ACHN (cell line): ENCODE measurements at places on chromosomes 12 and 14.

- DNase-seq = no peak
These were observed 211.5 kb downstream of the PRKD1 start for GRCh38 chr14:29716150-29716549.

DNA sequence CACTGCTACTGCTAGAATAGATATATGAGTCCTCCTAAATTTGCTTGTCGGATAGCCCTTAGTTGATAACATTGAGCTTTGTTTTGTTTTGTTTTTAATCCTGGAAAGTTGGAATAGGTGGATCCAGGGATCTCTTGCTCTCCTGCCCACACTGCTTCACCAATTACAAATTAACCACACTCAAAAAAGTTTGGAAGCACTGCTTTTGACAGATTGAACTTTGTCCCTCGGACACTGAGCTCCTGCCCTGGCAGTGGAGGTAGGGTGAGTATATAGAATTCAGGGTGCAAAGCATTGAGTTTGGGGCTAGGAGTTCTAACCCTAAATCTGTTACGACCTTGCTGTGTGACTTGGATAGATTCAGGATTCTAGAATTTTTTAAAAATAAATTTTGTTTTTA is 15.1 kb upstream of the SYNDIG1L start:
- no peak for DNase-seq

DNA sequence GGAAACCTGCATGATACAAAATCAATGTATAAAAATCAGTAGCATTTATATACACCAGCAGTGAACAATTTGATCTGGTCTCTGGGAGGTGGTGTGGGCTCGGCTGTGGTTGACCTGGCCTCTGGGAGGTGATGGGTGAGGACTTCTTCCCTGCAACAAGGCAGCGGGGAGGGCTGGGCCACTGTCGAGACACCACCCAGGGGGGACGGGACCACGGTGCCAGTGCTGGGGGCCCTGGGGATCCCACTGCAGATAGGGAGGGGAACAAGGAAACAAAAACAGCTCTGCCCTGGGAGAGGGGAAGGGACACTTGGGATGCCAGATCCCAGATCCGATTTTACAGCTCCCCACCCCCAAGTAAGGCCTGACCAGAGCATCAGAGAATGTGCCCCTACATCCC is 189.6 kb upstream of the SFSWAP start:
- no peak for DNase-seq

DNA sequence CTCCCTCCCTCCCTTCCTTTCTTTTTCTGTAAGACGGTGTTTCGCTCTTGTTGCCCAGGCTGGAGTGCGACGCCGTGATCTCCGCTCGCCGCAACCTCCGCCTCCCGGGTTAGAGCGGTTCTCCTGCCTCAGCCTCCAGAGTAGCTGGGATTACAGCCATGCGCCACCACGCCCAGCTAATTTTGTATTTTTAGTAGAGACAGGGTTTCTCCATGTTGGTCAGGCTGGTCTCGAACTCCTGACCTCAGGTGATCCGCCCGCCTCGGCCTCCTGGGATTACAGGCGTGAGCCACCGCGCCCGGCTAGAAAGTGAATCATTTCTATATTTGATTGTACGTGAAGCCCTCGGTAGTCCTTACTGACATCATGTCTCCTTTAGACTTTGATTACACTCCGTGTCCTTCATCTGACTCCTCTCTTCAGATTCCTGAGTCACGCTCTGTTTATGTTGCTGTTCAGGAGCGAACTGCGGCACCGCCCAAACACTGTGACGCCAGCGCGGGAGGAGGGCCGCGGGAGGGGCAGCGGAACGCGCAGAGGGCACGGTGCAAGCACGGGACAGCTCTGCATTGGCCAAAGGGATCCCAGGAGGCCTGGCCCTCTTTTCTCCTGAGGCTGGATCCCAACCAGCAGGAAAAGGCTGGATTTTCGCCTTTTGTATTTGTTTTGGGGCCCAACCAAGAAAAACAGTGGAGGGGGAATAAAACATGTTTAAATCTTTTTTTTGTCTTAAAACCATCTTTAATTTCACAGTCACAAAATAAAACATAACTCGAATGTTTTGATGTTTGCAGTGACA is 538 bp upstream of the GABARAPL1 start:
- peak; percentile 100 for DNase-seq

DNA sequence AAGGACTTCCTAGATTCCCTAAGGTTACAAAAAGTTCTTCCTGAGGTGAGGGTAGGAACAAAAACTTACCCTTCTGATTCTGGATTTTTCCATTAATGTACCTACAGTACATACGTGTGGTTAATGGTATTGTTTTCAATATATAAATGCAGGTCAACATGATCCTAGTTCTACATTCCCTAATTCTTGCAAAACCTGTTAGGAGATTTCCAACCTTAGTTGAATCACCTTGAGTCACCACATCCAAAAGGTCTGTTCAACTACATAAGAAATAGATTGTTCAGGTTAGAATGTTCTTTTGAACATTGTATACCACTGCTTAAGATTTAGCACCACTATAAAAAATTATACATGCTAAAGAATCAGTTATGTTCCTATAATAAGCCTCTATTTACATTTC is 118.9 kb downstream of the GARIN6 start:
- DNase-seq = no peak

DNA sequence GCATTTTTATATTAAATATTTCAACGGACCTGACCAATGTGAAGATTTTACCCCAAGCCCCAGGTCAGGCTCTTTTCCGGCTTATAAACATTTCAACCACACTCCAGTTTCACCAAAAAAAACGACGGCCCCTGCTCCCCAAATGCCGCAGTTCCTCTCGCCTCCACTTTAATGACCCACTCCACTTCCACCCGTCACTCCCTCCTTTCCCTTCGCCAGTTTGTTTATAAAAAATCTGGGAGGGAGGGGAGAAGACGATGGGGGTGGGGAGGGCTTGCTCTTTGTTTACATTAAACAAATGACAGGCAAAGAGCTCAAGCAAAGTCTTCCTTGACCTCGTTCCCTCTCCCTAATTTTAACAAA is 5.4 kb downstream of the SIX6 start:
- no peak for DNase-seq

DNA sequence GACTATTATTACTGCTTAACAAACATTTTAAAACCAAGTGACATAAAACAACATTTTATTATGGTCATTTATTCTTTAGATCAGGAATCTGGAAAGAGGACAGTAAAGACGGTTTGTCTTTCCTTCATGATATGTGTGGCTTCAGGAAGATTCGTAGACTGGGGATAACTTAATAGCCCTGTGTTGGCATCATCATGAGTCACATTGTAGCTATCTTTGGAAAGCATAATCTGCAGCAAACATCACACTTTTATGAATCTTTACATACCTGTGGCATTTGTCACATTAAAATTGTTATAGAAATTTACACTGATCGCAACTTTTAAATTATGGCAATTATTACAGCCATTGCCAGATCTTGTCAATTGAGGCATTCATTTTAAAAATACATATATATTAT is 397.1 kb downstream of the NOVA1 start:
- no peak for DNase-seq

DNA sequence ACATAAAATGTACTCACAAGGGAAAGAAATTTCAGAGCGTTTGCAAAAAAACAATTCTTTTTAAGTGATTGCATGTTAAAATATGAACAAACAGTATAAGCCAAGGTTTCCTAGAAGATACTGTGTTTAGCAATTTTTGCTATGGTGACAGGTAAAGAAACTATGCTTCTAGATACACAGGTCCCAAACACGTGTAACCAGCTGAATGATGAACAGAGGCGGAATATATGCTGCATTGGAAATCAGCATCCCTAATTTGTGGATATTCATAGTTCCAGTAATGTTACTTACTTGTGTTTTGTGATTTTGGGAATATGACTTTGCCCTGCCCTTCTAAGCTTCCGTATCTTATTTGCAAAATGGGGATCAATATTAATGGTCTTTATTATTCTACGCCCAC is 326.3 kb upstream of the DIO2 start:
- DNase-seq = no peak

GRCh38 chr14:29820785-29821184 is 106.9 kb downstream of the PRKD1 start:
- DNase-seq = no peak

DNA sequence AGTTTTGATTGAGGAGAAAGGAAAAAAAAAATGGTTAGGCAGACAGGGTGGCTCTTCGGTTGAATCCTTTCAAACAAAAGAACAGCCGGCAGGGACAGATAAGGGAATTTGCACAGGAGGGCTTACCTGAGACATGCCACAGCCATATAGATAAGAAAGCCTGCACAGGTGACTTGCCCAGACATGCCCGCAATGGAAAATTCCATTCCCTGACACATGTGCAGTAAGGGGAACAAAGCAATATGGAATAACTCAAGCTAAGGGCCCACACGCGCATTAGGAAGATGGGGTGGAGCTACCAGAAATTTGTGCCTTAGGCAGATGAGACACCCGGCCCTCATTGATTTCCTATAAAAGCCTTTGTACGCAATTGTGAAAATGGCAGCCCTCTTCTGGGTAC is 86.7 kb downstream of the TMEM260 start:
- no peak for DNase-seq

GRCh38 chr12:90808568-90808967 is 146.4 kb downstream of the CCER1 start:
- no peak for DNase-seq

GRCh38 chr12:124693111-124693723 is 125.8 kb upstream of the NCOR2 start:
- DNase-seq = no peak

- DNase-seq = peak; percentile 71
These were observed 242.3 kb downstream of the CCER1 start for GRCh38 chr12:90712671-90713070.

DNA sequence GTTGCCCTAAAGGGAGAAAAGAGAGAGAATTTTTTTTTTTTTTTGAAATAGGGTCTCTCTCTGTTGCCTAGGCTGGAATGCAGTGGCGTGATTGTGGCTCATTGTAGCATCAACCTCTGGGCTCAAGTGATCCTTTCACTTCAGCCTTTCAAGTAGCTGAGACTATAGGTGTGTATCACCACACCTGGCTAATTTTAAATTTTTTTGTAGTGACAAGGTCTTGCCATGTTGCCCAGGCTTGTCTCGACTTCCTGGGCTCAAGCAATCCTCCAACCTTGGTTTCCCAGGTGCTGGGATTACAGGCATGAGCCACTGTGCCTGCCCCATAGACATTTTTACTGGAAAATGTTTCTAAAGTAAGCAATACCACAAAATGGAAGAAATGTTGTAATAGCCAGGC is 36.8 kb downstream of the YARS2 start:
- no peak for DNase-seq

DNA sequence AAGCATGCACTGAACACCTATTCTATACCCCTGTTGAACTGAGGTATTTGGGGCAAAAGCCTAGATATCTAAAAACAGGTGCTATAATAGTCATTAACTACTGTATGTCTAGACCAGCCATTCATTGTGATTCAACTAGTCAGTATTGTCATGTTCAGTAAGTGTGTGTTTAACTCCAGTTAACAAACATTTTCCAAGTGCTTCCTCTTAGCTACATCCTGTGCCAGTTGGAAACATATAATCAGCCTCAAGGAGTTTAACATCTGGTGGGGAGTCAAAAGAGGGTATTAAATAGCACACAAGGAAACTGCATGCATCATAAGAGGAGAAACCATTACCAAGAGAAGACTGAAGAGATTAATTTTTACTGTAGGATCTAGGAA is 20.4 kb downstream of the TMTC1 start:
- DNase-seq = no peak

DNA sequence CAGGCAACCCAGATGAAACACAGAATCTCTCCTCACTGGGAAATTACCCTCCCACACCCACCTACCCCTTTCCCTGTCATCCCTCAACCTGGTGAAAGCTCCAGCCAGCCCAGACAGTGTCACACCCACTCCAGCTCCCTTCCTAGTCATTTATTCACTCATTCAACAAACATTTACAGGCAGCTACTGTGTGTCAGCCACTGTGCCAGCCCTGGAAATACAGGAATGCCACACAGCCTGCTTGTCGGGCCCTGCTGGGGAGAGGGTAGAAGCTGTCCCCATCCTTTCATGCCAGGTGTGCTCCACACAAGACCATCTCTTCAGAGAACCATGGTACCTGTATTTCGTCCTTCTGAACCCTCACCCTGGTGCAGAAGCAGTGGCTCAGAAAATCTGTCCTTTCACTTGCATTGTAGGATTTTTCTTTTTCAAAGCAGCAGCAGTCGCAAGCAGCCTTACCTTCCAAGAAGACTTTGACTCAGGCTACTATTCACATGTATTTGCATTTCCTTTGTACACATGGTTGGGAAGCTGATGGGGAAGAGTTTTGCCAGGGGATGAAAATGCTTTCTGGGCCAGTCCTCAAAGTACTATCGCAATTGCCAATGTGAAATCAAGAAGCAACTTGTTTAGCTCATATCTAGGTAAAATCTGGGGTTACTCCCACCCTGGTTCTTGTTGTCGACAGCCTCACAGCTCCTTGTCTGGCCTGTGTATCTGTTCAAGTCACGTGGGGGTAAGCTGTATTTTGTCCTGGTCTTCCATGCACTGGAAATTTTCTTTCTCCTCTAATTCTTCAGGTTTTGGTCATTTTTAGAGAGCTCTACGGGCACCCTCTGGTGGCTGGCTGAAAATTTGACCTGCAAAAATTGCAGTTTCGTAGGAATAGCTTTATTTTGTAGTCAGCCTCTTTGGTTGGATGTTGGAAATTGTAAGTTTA is 147.4 kb upstream of the EGLN3 start:
- DNase-seq = peak; percentile 34

DNA sequence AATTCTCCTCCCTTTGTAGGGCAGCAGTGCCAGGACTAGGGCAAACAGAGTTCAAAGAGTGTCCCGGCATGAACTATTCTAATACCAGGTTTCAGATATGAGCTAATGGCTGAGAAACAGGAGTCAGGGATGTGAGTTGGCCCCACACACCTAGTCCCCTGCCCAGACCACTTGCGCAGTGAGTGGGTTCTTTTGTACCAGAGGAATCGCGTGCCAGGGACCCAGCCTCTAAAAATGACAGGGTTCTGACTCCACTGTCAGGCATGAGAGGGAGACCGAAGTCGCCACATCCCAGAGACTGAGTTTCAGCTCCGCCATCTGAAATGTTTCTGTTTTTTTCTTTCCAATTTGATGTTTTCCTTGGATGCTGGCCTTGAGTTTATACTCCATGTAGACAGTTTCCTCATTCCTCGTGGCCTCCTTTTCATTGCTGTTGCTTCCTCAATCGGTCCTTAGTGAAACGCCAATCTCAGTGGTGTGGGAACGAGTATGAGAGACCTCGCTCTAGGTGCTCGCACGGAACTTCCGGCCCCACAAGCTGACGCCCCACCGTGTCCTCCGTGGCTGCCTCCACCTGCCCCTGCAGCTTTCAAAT is 31.5 kb downstream of the FBXL14 start:
- DNase-seq = no peak

- peak; percentile 48 for DNase-seq
These were observed 790 bp downstream of the SSH1 start for GRCh38 chr12:108856428-108857157.

- DNase-seq = peak; percentile 17
These were observed 323.8 kb downstream of the RGS6 start for GRCh38 chr14:72256055-72256454.
